ENCODE measurements at places on chromosomes 16 and 17.

DNA sequence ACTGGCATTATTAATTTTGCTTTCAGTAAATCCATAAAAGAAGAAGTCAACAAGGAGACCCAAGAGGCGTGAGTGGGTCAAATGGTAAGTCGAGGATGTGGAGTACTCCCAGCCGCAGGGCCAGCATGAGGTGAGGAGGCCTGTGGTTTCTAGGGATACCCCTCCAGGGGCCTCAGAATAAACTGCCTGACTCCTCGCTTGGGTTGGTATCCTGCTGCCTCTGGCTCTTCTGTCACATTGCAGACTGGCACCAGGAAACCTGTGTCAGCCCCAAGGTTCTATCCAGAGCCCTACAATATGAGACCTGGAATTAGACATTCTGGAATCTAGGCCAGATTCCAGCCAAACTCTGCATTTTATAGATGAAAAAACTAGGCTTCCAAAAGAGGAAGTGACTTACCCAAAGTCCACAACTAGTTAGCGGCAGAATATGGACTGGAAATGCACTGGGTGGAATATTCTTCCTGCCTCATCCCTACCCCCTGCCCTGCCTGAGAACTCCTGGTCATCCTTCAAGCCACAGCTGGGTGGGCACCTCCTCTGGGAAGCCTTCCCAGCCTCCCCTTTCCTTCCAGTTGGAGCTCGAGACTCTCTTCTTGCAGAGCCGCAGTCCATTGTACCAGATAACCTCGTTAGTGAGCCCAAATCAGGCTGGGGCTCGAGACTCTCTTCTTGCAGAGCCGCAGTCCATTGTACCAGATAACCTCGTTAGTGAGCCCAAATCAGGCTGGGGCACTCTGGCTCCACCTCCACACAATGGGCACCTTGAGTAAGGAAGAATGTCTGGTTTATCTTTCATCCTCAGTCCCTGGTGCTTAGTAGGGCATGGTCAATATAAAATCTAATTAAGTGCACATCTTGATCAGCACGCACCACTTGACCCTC is 22.6 kb downstream of the C17orf67 start:
- DNase-seq: no peak

GRCh38 chr16:53852678-53853077 is 148.7 kb downstream of the FTO start:
- DNase-seq: no peak

DNA sequence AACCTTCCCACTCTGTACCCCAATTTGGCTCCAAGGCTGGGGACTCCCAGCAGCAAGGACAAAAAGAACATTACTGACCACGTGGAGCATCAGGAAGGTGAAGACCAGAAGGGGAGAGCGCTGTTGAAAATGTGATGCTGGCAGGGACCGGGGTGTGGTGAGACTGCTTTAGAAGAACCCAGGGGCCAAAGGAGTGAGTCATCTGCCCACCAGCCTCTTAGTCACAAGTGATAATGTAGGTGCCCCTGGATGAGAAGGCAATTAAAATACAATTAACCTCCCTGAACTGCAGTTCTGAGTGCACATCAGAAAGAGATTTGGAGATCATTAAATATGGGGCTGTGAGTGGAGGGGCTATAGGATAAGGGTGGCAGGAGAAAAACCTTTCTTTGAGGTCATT is 366.6 kb upstream of the CCL2 start:
- DNase-seq: no peak

DNA sequence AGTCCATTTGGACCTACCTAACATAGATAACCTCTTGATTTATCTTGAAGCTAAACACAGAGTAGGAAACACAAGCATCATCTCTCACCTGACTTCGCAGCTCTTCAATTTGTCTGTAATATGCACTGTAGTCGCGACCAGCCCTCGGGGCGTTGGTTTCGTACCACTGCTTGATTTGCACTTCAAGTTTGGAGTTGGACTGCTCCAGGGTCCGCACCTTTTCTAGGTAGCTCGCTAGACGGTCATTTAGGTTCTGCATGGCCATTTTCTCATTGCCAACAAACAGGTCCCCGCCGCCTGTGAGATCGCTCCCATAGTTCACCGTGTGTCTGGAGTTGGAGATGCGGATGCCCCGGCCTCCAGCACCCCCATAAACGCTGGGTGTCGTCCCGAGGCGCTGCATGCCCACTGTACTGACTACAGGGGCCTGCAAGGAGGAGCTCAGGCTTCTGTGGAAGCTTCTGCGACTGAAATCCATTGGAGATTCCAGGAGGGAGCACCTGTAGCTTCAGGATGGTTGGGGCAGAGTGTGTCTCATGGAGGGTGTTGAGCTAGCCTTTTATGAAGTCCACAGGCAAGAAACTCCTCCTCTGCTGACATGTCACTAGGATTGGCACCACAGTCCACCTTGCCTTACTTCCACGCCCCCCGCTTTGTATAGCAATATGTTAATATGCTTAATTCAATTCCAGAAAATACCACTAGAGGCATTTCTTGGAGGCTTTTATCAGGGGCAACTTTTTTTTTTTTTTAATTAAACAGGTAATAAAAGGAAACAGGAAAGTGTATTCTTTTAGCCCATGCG is at the start of gene KRT20:
TSS of gene KRT20 (minus strand) at position 535 of the 805 bp plus-strand sequence. CDS start at position 478, 57 bp downstream.
- DNase-seq: no peak

- DNase-seq: no peak
Observed at GRCh38 chr17:53807286-53807685, 15.4 kb upstream of the KIF2B start.

DNA sequence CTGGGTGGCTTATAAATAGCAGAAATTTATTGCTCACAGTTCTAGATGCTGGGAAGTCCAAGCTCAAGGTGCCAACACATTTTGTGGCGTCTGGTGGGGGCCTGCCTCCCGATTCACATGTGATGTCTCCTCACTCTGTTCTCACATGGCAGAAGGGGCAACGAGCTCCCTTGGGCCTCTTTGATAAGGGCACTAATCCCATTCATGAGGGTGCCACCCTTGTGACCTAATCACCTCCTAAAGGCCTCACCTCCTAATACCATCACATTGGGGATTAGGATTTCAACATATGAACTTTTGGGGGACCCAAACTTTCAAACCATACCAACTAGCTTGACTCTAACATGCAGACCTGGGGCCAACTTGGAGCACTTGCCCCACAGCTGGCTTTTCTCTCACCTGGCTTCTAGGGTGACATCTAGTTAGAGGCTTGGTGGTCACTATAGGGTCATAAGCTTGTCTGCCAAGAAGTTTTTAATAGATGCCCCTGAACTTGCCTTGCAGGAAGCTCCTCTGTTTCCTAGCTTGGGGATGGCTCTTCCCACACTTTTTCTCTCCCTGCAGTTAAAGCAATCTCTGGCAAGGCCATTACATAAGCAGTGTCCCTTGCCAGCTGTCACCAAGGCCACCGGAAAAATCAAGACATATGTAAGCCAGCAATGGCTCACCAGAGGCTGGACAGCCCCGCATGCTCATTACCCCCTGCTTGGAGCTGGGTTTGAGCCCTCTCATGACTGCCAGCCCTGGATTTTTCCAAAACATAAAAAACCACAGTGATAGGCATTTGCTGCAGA is 8.4 kb upstream of the MED9 start:
- DNase-seq: no peak

DNA sequence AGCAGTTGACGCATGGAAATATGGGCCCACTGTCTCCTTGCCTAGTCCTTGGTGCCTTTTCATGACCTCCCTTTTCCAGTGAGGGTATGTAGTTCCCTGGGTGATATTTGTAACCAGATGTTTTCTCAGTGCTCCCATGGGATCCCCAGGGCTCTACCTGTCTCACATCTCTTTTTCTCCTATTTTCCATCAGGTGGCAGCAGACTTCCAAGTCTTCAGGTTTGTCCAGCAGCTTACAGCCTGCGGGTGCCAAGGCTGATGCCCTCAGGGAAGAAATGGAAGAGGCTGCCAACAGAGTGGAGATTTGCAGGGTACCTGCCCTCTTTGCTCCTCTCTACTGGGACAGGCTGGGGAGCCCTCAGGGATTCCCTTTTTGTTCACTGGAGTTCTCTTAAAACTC is 89.1 kb downstream of the ELAC2 start:
- DNase-seq: no peak

GRCh38 chr17:66661411-66662256 is 173.3 kb upstream of the CACNG5 start:
- DNase-seq: no peak

DNA sequence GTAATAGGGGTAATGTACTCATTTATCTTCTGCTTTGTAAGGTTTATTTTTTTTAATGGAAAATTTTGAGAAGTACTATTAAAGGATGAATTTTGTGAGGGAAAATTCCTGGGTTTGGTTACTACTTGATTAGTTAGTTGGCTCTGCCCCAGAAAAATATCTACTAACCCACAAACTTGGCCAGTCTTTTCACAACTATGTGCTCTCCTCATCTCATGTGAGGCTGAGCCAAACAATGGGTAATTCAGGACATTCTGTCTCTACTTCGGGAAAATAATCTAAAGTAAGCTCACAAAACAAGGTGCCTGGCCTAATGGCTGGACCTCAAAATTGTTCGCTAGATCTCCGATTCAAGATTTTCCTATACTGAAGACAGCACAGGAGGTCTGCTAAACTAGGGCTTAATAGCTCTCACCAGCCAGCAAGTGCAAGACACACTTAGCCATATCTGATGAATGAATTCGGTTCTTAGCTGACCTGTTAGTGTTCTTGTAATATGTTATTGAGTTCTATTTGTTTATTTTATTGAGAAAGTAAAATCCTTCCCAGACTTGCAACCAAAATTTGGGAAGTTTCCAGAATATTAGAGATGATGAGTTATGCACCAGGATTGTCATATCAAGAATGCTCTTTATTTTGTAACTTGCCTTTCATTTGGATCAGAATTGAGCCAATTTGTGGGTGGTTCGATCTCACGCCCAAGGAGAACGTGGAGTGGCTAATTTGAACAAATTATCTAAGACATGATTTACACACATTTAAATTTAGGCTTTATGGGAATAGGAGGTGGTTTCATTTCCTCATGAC is 5.7 kb downstream of the KCNJ16 start:
- no peak for DNase-seq

GRCh38 chr17:42744283-42744805 is 496 bp downstream of the EZH1 start:
- no peak for DNase-seq

Data from activated B cell treated with CpG ODN at 0.5 μM for 24 hours (primary cell).